Mammary epithelial cell (primary cell): ENCODE measurements at places on chromosomes 1 and 21. TPM values are rescaled to one million over a fixed set of nuclear protein-coding genes. Genes with fewer than 3 reads are reported as not detected.

NDUFS2 gene
- total RNA-seq: 82.6 and 85.8 TPM in 2 replicates

- no peak for DNase-seq
Observed at GRCh38 chr1:101410048-101410878, 173.4 kb downstream of the S1PR1 start.

CELA2B gene
- total RNA-seq: not detected

DNA sequence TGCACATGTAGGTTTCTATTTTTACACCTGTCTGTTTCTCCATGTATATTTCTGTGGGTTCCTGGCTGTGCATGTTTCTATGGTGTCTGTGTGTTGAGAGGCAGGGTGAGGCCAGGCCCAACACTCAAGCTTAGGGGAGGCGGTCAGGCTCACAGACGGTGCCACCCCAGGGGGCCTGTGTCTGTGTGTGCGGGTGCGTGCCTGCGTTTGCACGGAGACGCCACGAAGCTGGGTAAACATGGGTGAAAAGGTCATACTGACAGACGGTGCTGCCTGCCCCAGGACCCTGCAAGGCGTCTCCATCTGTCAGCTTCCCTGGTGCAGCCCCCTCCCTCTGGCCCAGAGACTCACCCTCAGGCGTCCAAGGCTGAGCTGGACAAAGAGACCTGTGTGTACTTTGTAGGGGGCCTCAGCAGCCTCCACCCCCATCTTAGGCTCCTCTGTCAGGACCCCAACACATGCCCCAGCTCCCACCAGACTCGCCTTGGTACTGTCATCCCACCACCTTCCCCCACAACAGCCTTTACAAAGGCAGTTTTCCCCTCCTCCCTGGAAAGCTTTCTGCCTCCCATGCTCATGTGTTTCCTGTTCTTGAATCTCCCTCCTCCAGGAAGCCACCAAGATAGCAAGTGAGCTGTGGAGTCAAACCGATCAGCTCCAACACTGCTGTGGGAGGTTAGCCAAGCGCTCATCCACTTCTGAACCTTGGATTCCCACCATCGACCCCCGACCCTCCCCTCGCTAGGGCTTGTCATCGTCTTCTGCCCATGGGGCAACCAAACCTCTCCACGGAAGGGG lies 34.1 kb downstream of the PTPRF start:
- DNase-seq: no peak

- no peak for DNase-seq
Observed at GRCh38 chr1:241225741-241226140, 131.3 kb downstream of the RGS7 start.
